ENCODE measurements at places on chromosomes 16 and 17.
A peak's percentile ranks its signal among the peaks of the same experiment; 100 is the strongest.

- DNase-seq: no peak
Measured at GRCh38 chr17:11909348-11909747, 87.9 kb downstream of the ZNF18 start.

GRCh38 chr16:55933038-55933437 lies 57.9 kb upstream of the CES5A start:
- no peak for DNase-seq

DNA sequence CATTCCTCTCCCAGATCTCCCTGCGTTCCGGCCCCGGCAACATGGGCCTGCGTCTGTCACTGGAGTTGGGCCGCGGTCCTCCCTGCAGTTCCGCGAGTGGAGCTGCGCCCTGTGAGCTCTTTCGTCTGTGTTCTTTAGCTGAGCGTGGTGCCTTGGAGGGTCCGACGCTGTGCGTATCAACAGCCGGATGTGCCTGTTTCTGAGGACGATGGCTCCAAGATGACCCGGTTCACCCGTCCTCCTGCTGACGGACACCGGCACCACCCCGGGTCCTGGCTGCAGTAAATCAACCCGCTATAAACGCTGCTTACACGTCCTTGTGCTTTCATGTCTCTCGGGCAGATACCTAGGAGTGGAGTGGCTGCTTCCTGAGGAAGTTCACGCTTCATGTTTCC lies 44.8 kb upstream of the GNG13 start:
- no peak for DNase-seq

DNA sequence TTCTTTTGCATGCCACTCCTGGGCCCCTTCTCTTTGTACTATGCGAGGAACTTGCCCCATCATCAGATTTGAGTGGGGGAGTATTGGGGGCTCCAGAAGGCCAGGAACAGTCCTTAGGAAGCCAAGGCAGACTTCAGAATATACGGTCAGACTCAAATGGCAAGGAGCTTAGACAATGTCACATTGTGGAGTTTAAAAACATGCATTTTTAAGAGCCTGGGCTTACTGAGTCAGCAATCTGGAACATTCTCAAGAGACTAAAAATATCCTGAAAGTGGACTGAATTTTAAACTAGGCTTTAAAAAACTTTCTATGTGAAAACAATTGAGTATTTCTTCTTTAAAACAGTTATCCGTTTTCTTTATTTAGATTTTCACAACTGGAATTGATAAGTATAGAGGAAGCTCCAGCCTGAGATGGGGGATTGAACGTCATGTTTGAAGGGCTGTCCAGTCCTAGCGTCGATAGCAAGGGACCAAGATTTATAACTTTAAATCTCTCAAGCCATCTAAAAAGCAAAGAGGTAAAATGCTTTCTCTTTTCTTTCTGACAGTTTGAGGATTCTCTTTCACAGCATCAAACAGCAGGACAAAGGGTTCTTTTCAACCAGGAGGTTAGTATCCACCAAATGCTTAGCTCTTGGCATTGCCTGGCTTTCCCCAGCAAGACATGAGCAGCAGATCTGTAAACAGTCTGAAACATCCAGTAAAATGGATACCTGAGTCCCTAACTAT lies 45.8 kb upstream of the CDRT4 start:
- DNase-seq: no peak

DNA sequence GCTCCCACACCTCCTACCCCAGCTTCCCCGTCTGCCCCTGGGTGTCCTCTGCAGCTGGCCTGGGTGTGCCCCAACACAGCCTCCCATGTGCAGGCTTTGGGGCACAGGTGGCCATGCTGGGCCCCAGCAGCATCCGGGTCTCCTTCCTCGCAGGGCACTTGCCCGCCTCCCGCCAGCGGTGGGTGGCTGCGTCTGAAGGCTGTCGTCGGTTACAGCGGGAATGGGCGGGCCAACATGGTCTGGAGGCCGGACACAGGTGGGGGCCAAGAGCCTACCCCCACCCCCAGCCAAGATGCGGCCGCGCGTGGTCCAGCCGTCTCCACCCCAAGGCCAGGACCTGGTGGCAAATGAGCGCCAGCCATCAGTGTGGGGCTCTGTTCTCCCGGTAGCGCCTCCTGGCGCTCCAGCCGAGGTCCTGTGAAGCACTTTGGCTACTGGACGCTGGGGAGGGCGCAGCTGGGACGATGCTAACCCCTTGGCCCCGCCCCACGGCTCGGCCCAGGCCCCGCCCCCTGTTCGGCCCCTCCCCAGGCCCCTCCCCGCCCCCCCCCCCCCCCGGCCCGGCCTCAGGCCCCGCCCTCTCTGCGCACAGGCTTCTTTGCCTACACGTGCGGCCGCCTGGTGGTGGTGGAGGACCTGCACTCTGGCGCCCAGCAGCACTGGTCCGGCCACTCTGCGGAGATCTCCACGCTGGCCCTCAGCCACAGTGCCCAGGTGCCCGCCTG lies 7.3 kb upstream of the RHOT2 start:
- peak; percentile 67 for DNase-seq

GRCh38 chr17:2405247-2405926 lies 4.5 kb upstream of the MNT start:
- no peak for DNase-seq

DNA sequence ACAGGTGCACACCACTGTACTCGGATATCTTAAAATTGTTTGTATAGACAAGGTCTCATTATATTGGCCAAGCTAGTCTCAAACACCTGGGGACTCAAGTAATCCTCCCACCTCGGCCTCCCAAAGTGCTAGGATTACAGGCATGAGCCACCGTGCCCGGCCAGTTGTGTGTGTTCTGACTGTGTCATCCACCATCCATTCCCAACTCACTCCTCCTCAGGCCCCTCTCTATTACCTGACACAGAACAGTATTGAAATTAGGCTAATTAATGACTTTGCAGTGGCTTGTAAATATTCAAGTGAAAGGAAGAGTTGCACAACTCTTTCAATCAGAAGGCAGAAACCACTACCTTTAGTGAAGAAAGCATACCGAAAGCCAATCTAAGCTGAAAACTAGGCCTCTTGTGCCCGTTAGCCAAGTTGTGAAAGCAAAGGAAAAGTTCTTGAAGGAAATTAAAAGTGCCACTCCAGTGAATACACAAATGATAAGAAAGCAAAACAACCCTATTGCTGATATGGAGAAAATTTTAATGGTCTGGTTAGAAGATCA lies 28.7 kb downstream of the GOSR1 start:
- no peak for DNase-seq

- DNase-seq: no peak
Measured at GRCh38 chr17:4514206-4514605, 15.5 kb downstream of the SPNS2 start.

- no peak for DNase-seq
Measured at GRCh38 chr17:66533572-66533971, 231.2 kb downstream of the PRKCA start.

GRCh38 chr16:68074850-68075555 lies 10.2 kb upstream of the NFATC3 start:
- peak; percentile 79 for DNase-seq

DNA sequence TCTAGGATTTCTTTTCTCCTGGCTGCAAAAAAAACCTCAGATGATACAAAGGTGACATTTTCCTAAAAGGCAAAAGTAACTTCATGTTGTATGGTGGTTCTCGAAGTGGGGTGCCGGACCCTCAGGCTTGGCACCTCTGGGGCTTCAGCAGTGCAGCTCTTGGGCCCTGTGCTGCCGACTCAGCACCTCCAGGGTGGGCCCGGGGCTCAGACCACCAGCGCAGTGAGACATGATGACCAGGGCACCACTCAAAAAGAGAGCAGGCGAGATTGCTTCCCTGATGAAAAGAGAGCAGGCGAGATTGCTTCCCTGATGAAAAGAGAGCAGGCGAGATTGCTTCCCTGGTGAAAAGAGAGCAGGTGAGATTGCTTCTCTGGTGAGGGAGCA lies 98.7 kb upstream of the ZNF750 start:
- DNase-seq: no peak

GRCh38 chr16:89949121-89949742 lies 677 bp downstream of the DEF8 start:
- no peak for DNase-seq
